ENCODE measurements at places on chromosomes 5 and 9.

GRCh38 chr9:88197781-88198340 is 59.6 kb upstream of the SPATA31C2 start:
- no peak for DNase-seq

DNA sequence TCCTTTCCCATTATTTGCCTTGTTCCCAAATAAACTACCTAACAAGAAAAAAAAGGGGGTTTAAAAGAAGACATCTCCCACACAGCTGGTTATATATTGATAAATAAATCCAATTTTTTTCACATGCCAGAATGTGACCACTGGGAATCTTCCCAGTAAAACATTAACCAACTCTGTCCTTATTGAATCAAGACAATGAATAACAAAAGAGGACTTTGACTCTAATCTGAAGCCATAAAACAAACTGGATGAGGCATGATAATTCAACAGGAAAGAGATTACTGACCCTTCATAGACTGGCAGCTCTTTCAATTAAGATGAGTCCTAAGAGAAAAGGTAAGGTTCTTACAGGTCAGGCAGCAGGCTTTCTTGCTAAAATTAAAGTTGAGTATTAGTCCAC is 165.8 kb upstream of the CDH6 start:
- DNase-seq: no peak

DNA sequence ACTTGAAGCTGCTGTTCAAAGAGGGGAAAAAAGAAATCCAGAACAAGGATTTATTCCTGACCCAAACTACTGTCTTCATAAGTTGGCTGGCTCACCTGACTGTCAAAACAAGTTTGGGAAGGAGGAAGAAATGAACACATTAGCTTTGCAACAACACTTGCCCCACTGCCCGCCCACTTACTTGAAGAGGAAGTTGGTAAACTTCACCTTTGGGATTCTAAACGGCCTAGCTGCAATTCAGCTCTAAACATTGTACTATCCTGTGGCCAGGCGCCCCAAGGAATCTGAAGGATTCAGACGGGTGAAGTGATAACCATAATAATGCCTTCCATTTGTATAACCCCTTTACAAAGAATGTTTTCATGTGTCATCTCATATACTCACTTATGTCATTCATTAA is 199.4 kb downstream of the ARRDC3 start:
- DNase-seq: no peak

- no peak for DNase-seq
Observed at GRCh38 chr5:108655750-108656450, 91.8 kb upstream of the FER start.

DNA sequence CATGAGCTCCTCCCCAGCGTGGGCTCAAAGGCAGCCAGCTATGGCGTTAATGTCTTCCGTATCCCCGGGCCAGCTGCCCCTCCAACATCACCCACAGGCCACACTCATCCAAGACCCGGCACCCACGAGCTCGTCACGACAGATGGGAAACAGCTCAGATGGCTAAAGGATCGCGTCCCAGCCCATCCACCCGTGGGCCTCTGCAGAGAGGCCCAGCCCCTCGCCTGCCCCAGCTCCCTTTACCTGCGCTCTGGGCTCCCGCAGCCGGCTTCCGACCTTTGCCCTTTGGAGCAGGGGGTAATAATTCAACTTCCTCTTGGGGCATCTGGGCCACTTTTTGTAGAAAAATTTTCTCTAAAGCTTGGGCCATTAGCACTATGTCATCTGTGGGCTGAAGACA is 16.5 kb downstream of the BRD3 start:
- no peak for DNase-seq

DNA sequence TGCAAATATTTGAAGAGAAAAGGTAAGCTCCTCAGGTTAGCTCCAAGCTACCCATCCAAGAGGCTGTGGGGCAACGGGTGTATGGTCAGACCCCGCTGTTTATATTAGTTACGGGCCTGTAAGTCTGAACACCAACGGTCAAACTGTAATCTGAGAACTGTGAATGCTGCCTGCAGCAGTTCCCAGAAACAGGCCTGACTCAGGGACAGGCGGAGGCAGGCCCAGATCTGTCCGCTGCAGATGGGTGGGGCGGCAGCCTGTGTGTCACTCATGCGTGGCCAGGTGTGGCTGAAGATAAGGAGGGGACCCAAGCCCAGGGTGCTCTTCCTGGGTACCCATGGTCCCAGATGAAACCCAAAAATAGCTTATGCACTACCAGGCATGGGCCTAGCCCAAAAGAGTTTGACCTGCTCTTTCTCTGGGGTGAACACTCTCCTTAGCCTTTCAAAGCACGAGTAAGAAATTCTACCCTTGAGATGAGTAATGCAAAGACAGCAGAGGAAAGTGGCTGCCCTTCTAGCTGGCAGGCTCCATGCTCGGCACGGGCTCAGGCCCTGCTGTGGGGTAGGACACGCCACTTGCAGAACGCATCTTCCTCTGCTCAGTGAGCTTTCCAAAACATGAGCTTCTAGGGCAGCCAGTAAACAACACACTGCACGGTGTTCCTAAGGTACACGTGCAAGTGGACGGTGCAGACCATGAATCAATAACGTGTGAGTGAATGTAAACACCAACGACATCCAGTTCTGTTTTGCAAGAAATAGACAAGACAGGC is 9.1 kb downstream of the UBAC1 start:
- DNase-seq: no peak

GRCh38 chr9:6877671-6878161 is 119.9 kb downstream of the KDM4C start:
- no peak for DNase-seq

DNA sequence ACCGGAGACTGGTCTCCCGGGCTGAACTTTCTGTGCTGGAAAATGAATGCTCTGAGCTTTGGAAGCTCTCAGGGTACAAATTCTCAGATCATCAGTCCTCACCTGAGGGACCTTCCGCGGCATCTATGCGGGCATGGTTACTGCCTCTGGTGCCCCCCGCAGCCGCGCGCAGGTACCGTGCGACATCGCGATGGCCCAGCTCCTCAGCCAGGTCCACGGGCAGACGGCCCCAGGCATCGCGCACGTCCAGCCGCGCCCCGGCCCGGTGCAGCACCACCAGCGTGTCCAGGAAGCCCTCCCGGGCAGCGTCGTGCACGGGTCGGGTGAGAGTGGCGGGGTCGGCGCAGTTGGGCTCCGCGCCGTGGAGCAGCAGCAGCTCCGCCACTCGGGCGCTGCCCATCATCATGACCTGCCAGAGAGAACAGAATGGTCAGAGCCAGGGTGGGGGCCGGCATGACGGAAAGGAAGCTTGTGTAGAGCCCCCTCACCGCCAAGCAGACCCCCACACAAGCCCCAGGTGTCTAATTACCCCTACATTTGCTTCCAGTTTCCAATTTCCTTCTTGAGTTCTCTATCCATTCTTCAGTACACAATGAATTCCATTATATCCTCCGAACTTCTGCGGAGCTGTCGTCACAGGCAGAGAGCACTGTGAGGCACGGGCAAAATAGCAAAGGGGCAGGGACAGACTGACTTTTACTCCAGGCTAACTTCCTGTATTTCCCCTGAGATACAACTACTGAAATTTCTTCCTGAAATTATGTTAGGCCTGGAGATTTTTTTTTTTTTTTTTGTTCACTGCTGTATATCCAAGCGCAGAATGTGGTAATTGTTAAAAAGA is 23.2 kb downstream of the CDKN2A start:
- no peak for DNase-seq

- DNase-seq: no peak
Observed at GRCh38 chr9:129656795-129657390, 8.6 kb upstream of the PRRX2 start.

GRCh38 chr9:125908966-125909365 is 161.8 kb downstream of the PBX3 start:
- DNase-seq: no peak

DNA sequence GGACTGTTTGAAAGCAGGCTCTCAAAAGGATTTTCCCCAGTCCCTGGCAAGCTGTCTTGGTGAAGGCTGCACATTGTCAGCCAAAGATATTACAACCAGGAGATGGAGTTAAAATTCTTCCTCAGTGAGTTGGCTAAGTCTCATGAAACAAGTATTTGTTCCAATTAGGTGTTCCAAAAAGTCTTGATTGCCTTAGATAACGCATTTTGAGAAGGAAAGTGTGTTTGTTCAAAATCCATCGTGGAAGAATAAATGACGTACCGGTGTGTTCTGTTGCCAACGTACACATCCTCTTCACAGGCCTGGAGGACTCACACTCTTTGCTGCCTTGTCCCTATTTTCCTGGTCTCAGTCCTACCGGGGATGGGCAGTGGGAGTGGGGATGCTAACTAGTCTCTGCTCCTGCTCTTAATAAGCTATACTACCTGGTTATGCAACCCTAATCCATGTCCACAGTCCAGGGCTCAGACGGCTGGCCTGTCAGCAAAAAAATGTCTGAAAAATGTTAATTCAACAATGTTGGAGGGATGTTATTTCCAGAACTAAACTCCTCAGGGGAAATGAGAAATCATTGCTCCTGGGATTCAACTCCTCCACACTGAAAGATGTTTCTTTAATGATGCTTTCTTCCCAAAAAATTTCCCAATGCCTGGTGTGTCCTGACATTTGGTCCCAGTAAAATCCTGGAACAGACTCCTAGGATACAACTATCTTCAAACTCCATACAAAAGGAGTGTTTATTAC is 175.3 kb upstream of the KLF9 start:
- DNase-seq: no peak

DNA sequence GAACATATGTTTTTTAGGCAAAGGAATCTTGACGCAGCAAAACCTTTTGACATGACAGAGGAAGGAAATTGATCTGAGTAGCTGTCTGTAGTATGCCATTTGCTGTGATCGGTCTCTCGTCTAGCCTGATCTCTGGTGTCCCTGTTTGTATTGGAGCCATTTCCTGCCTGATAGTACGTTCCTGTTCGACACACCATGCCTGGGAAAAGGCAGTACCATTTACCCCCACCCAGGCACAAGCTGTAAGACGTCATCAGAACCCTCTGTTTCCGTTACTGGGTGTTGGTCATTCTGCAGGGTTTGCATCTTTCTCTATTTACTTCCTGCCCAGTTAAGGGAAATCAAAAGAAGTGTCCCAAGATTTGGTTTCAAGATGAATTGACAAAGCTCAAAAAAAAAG is 129.7 kb downstream of the CEMIP2 start:
- DNase-seq: peak; percentile 54

DNA sequence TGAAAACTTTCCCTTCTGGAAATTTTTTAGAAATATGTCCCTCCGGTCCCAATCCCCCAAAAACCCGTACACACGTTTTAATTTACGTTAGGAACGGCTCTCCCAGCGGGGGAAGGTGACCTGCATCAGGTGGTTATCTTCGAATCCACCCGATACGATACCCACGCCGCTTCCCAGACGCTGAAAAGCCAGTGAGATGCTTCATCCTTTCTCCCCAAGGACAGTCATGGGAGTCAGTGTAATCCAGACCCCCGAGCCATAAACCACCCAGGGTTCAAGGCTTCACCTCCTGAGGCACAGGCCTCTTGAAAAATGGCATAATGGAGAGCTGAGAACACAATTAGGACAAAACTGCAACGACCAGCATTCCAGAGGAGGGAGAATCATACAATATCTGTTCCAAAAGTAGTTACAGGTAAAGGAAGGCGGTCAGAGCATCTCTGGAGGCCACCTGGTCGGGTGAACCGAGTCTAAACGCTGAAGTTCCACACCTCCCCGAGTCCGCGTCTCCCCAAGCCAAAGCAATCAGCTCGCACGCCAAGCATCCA is 857 bp downstream of the FAM169A start:
- no peak for DNase-seq

- DNase-seq: no peak
Observed at GRCh38 chr9:91210318-91210717, 151.4 kb downstream of the AUH start.

DNA sequence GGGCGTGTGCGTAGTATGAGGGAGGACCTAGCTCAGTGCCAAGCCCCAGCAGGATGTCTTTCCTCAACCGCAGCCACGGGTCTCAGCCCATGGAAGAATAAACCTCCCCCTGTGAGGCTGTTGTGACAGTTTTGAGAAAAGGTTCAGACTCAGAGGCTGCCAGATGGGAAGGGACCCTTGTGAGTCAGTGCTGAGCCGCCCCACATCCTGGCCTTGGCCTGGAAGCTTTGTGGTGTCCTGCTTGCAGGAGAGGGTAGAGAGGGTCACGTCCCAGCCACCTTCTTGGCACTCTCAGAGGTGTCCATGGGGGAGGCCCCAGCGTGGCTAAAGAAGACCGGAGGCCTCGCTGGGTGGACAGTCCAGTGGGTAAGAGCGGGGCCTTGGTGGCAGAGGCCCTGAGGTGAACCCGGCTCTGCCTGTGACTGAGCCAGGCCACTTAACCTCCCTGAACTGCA is 2.8 kb downstream of the GRHPR start:
- DNase-seq: no peak

GRCh38 chr5:51731421-51732029 is 348.3 kb downstream of the ISL1 start:
- no peak for DNase-seq

- no peak for DNase-seq
Observed at GRCh38 chr9:116796669-116797068, 109.6 kb downstream of the TRIM32 start.

GRCh38 chr5:36457511-36458270 is 148.7 kb upstream of the SLC1A3 start:
- DNase-seq: no peak

DNA sequence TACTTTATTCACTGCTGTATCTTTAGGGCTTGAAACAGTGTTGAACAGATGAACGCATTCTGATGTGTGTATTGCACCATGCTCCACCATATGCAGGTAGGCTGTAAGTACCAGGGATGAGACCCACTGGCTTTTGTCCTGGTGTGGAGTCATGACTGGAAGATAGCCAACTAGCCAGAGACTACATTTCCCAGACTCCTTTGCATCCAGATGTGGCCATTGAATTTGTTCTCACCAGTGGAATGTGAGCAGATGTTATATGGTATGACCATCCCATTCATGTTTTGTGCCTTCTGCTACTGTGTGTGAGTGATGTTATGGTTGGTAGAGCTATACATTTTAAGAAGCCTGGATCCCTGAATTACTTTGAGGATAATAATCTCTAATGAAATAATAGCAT is 7.4 kb upstream of the FBXL7 start:
- no peak for DNase-seq

DNA sequence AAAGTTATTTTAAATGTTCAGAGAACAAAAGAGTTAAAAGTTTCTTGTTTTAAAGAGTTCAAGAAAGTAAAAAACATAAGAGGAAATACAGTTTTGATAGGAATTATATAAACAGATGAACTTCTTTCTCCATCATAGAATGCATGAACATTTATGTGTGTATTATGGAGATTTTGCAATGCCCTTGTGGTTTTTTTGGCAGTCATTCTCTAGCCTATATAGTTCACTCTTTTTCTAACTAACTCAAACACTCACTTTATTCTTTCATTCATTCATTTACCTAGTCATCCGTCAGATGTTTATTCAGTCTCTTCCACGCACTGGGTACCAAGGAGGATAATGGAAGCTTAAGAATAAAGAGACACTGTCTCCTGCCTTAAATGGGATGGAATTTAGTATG is 195.9 kb upstream of the VLDLR start:
- no peak for DNase-seq
